EL (cell line): ENCODE measurements at places on chromosomes 3 and 15.

DNA sequence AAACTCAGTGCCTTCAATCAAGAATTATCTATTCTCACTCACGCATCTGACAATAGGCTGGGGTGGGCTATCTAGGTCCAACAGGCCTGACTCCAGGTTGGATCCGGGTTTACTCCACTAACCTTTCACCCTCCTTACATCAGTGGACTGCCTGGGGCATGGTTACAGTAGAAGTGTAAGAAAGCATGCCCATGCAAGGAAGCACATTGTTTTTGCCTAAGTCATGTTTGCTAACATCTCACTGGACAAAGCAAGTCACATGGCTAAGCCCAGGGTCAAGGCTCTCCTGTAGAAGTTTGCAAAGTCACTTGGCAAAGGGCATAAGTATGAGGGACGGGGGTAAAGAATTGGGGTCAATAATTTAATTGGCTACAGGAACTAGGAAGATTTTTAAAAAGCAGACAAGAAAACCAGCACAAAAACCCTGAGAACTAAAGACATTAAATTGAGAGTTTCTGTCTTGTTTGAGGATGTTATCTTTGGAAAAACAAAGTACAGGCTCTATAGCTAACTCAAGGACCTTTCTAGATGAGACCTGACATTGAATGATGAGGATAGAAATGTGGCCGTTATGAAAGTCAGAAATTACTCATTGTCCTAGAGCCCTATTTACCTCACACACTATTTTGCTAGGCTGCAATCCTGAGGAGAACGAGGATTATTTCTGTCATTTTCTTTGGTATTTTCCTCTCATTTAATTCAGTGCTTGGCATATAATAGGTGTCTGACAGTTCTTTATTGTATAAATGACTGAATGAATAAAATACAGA is 214.2 kb downstream of the IL20RB start:
- peak; percentile 4 for DNase-seq

DNA sequence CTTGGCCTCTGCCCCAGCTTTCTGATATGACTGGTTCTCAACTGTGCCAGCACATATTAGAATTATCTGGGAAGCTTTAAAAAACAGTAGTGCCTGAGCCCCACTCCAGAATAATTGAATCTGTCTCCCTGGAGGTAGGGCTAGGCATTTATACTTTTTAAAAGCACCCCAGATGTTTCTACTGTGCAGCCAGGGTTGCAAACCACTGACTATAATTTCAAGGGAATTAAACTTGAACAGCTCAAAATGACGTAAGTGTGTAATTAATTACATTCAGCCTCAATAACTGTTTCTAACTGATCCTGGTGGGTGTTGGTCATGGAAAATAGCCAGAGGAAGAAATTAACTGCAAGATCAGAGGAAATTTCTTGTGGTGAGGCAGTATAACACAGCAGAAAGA is 4.4 kb upstream of the IRAK2 start:
- DNase-seq: no peak

DNA sequence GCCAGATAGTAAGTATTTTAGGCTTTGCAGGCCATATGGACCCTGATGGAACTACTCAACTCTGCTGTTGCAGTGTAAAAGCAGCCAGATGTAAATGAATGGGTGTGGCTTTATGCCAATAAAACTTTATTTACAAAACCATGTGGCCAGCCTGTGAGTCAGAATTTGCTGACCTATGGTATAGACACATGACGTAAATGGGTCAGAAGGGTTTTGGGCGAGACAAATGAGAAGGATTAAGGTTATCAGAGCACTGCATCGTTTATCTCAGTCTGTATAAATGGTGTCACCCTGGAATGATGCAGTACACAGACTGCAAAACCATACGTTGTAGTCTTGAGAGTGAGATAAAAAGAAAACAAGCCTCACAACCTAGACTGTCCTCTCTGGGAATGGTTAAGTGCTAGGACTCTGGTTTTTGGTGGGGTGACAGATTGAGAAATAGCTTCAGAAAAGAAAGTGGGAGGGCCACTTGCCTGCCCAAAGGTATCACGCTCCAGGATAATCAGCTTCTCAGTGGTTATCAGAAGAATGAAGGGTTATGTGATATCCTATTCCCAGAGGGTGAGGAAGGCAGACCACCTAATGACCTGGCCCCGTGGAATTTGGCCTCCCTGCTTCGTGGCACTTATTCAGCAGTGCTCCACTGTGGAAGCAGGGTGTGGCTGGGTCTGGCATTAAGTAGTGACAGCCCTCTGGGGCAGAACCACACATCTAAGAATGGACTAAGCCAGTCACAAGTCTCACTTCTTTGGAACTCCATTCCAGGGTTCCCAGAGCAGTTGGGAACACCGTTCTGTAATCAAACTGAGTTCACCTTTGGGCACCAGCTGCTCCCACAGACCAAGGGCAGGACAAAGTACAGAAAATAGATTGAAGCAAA is 46.1 kb downstream of the ABHD5 start:
- DNase-seq: peak; percentile 52

DNA sequence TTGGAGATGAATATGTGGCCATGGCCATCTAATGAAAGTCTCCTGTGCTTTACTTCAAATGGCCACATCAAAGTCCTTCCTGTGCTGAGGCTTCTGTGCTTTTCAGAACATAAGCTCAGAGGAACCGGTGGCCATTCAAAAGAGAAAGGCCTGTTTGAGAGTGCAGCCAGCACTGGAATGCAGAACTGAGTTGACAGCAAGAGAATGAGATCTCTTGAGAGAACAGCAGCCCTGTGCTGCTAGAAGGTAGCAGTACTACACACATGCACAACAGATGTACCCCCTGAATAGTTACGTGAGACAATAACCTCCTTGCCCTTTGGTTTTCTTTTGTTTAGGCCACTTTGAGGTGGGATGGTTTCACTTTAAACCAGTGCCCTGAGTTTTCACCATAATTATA is 292.5 kb downstream of the PTPRG start:
- DNase-seq: no peak

GRCh38 chr15:48149858-48150257 is 28.2 kb downstream of the MYEF2 start:
- DNase-seq: peak; percentile 86

- DNase-seq: no peak
Observed at GRCh38 chr3:177714945-177715344, 517.7 kb upstream of the TBL1XR1 start.

DNA sequence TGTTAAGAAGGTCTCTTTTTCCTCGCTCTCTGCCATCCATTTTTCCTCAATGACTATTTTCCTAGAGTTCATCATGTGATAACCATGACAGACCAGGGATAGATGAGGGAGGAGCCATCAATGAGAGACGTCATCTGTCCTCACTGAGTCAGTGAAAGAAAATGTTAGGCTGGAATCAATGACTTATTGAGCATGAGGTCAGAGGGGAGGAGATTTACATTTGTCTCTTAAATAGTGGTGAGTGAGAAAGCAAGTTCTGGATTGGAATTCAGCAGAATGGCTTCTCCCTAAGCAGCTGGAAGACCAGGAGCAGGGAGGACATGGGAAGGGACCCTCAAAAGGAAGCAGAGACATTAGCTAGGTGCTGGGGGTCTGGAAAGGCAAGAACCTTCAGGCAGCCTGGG is 28.2 kb upstream of the USP3 start:
- DNase-seq: peak; percentile 97

DNA sequence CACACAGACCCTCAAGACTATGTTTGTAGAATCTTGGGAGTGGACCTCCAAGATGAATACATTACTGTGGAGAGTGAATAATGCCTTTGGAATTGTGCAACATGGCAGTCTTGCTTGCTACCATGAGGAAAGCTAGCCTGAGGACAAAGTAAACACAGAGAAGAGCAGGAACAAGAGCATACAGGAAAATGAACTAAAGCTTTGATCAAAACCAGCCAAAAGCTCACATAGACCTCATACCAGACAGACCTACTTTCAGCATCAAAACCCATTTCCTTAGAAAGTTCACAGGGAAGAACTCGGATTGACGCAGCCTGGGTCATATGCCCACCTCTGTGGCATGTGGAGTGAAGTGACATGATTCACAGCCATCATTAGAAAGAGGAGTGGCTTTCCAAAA is 3.3 kb upstream of the RAB8B start:
- peak; percentile 85 for DNase-seq

DNA sequence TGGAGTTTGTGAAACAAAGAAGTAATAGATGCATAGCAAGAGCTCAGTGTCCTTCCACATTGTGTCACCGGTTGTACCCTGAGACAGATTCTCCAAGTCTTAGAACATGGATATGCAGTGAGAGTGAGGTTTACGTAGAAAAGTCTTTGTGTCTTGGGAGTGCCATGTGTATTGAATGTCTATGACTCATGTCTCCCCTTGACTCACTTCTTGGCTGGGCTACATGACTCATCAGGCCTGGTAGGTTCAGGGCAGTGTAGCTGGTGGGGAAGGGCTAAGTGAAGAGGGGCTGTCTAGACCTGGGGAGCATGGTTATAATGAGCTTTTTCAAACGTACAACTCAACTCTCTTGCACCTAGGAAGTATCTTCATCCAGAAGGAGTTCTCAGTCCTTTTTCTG is 167.4 kb downstream of the GAP43 start:
- DNase-seq: peak; percentile 95

DNA sequence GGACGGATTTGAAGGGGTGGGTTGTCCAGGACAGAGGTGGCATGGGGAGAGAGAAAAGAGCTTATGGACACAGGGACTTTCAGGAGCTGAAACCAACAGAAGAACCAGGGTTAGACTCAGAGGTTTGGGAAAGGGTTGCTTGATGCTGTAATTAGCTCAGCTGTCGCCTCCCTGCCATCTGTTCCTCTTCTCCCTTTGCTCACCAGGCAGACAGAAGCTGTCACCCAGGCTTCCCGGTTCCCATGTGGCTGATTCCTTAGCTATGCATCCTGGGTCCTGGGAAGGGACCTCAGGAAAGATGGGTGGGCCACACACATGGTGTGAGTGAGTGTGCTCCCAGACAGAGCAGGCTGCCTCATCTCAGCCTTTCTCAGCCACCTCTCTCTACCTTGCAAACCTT is 14.1 kb downstream of the PTPN23 start:
- DNase-seq: peak; percentile 44

DNA sequence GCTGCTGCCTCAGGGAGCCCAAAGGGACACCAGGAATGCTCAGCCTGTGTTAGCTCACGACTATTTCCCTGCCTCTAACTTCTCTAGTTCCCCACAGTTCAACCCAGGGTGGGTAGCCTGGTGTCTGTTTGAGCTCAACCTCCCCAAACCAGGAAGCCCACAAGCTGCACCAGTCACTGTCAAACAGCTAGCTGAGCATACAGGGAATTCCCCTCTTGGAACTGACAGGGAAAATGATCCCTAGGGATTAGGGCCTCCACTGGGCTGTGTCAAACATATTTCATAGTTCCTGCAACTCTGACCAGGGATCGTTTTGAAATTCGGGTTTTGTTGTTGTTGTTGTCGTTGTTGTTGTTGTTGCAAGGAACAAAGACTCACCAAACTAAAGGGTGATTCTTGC is 147.1 kb upstream of the ICE2 start:
- no peak for DNase-seq

DNA sequence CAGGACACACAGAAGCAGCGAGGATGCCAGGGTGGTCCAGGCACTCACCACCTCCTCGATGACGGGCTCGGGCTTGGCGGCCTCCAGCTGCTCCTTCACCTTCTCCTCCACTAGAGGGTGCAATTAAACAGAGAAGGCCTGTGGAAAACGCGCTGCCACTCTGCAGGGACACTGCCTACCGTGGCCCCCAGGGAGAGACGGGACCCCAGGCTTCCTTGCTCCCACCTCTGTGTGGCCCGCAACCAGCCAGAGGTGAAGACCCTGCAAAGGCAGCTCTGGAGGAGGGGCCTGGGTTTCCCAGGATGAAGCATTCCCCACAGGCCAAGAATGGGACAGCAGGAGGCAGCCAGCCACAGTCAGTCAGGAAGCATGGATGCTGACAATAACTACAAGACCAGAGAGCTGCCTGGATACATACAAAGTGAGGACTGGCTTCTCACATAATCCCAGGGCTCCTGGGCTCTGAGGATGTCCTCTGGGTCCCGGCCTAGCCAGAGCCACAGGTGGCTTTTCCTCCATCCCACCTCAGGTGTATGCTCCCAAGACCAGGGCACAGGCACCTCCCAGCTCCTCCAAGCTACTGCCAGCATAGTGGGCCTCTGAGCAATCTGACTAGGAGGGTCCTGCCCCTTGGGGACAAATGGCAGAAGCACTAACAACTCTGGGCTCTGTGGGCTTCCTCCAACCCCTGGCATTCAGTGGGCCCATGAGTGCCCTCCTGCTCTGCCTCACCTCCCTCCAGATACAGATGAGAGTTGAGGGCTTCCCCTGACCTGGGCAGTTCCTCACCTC is 46.2 kb downstream of the PTH1R start:
- DNase-seq: no peak

- DNase-seq: peak; percentile 72
Observed at GRCh38 chr15:69926006-69926405, 171.7 kb downstream of the TLE3 start.

- DNase-seq: no peak
Observed at GRCh38 chr3:48564667-48565066, 1.1 kb upstream of the UCN2 start.

GRCh38 chr3:78917536-78917935 is 850.3 kb downstream of the ROBO1 start:
- DNase-seq: no peak

GRCh38 chr15:49042165-49042564 is 4.1 kb downstream of the SECISBP2L start:
- no peak for DNase-seq

GRCh38 chr3:141455603-141456300 is 31.1 kb upstream of the RASA2 start:
- peak; percentile 43 for DNase-seq

- DNase-seq: no peak
Observed at GRCh38 chr3:56921573-56922453, 120.1 kb upstream of the ARHGEF3 start.

DNA sequence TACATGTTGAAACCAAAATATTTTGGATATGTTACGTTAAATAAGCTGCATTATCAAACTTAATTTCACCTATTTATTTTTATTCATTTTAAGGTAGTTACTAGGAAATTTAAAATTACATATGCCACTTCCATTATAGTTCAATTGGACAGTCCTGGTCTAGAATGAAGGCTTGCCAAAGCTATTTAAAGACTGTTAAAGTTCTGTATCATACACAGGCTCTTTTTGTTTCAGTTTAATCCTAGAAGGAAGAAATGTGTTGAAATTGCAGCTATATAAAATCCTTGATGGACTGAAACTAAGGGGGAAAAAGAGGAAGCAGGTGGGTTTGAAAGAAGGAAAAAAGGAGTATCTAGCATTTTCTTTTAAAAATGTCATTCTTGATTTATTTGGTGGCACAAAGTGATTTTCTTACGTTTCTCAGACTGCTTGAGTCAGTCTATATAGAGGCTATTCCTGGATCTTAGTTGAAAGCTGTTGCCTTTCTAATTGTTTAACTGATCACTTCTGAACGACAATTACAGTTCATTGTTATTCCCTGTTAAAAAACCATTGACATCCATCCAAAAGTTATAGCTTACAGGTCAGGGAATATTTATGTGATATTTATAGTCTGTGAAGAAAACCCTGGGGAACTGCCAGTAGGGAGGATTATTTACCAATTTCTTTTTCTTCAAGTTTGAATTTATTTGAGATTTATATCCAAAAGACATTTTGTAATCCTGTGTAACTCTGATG is 195.0 kb downstream of the RORA start:
- DNase-seq: no peak

GRCh38 chr15:96321639-96322535 is 8.6 kb upstream of the NR2F2 start:
- DNase-seq: peak; percentile 53
